Muscle of leg (tissue), 16 donors: ENCODE measurements at places on chromosomes 3 and 15. TPM values are rescaled to one million over a fixed set of nuclear protein-coding genes. Genes with fewer than 3 reads are reported as not detected.

GRCh38 chr15:77016321-77016695 lies 21.4 kb downstream of the PSTPIP1 start:
- no peaks in the 10 kb centered on the region for H3K36me3 ChIP-seq
- H3K4me3 ChIP-seq = no peak overlapping the region
- H3K27me3 ChIP-seq = no peaks in the 10 kb centered on the region
- H3K4me1 ChIP-seq = peaks cover 21% of the 10 kb centered on the region
- no peak overlapping the region for H3K27ac ChIP-seq

DNA sequence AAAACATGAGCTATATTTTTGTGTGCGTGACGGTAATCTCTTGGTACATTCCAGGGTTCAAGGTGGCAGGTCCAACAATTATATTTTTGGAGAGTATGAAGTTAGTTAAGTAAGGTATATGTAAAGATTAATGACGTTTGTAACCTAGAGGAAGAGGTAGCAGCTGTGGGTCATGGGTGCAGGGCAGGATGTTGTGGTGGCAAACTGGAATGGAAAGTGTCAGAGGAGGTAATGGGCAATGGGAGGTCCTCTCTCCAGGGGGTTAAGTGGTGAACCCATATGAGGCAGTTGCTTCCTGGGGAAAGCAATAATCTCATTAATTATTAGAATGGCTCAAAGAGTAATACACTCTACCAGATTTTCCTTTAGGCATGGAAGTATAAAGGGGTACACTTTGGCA lies 1.0 kb upstream of the CD200R1L start:
- H3K27me3 ChIP-seq = no peaks in the 10 kb centered on the region
- H3K4me1 ChIP-seq = no peaks in the 10 kb centered on the region
- no peaks in the 10 kb centered on the region for H3K36me3 ChIP-seq
- no peak overlapping the region for H3K4me3 ChIP-seq
- H3K27ac ChIP-seq = no peak overlapping the region

DNA sequence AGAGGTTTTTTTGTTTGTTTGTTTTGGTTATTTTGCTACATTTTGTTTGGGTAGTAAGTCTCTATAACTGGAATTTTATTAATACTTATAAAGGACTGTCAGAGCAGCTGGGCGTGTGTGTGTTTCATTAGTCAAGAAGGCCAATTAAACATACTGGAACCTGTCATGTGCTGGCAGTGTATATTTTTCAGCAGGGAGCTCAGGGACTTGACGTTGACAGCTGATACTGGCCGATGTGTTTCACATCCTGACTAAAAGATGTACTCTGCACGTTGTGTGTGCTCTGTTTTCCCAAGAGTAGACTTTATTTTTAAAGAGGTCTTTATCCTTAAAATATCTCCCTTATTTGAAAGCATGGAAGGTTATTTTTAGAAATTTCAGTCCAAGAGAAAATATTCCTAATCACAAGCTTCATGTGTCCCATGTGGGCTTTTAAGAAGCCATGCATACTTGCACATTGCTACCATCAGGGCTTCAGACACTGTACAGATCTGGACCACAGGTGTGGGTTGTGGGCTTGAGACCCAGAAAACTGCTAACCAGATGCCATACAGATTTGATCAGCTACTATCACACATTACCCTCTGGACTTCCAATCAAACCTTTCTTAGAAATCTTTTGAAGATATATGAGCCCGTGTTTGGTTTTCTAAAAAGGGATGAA lies 135.9 kb downstream of the FEZF2 start:
- no peak overlapping the region for H3K27ac ChIP-seq
- H3K36me3 ChIP-seq = no peaks in the 10 kb centered on the region
- DNase-seq = peak; percentile 48
- no peaks in the 10 kb centered on the region for H3K27me3 ChIP-seq
- H3K4me1 ChIP-seq = peaks cover 7% of the 10 kb centered on the region
- H3K4me3 ChIP-seq = no peak overlapping the region

The GABRG3 gene
- 0.18 TPM for total RNA-seq

The AADACL2 gene
- not detected for total RNA-seq
